Cardiac atrium fibroblast (primary cell): ENCODE measurements at places on chromosomes 7 and 10. TPM values are rescaled to one million over a fixed set of nuclear protein-coding genes. Genes with fewer than 3 reads are reported as not detected.

Gene ASZ1
- total RNA-seq = not detected in 2 replicates

Gene CPN1
- total RNA-seq = not detected in 2 replicates

Gene OR2A1
- total RNA-seq = not detected in 2 replicates

Gene NXPH1
- not detected in 2 replicates for total RNA-seq

Gene SERPINE1
- total RNA-seq = 2,658 and 2,684 TPM in 2 replicates

Gene PRLHR
- not detected in 2 replicates for total RNA-seq

Gene IRF5
- 0.16 TPM in 1 of 2 replicates, not detected in the other for total RNA-seq

Gene DYNC1I1
- 0.81 TPM in 1 of 2 replicates, not detected in the other for total RNA-seq
